CD4-positive, alpha-beta T cell (primary cell): ENCODE measurements at places on chromosomes 1 and 21.
A peak's percentile ranks its signal among the peaks of the same experiment; 100 is the strongest.

DNA sequence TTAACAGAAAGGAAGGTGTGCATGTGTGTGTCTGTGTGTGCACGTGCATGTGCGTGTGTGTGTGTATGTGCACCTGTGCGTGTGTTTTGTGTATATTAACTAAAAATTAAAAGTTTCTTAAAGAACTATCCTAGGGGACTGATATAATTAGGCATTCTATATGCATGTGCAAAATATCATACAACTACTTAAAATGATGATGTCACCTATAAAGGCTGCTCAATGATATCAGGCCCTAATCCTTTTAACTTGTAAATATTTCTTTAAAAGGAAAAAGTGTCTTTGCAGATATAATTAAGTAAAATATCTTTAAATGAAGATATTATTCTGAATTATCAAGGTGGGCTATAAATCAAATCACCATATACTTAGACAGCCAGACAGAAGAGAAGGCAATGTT lies 64.5 kb downstream of the BRINP3 start:
- no peak for DNase-seq

DNA sequence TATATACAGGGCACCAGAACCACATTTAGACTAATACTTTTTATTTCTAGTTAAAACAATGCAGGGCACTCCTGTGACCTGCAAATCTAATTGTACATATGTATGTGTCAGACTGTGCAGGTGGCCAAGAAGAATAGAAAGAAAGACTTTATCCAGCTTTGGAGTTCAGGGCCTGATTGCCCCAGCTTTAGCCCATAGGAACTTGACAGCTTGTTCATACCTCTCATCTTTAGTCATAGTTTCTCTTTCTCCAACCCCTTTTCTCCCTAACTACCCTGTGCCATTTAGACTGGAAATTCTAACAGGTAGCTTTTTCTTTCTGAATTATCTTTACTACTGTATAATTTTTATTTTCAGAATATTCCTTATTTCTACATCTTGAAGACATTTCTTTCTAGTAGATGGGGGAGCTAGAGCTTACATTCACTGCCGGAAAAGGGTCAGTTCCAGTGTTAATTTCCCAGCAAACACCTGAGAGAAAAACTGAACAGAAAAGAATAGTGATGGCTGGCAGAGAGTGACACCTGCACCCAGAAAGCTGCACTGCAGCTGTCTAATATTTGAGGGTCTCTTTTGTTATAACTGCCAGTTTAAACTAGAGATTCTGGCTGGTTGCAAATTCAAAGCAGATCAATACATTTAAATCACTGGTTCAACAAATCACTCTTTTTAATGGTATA lies 8.4 kb downstream of the YBX1 start:
- DNase-seq: no peak

DNA sequence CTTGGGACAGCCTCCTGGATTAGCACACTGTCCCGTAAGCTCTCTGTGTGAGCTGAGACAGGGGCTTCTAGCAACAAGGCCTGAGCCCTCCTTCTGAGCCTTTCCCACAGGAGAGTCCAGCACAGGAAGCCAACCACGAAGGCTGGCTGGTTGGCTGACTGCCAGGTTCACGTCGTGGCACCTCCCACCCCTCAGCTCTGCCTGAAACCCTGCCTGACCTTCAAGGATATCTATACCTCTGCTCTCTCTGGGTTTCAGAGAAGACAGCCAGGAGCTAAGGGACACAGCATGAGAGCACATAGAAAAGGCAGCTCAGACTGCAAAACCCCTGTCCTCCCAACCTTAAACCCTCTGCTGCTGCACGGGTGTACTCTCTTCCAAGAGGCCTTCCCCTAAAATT lies 13.9 kb downstream of the DLGAP3 start:
- DNase-seq: no peak

DNA sequence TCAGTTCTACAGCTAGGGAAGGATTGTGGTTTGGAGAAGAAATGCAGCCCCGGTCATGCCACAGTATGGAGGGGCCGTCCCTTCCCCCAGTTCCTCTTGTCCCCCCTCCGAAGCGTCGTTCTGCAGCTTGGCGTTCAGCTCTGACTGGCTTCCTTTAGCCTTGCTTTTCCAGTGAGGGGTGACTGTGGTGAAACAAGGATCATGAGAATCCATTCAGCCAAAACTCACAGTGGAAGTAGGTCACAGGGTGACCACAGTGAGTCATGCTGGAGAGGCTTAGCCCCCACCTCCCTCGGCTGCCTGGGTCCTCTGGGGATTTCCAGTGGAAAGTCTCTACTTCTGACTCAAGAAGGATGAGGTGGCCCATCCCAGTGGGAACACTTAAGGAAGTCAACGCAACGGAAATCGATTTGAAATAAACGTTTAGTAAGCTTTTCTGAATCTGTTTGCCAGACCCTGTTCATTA lies 37.3 kb upstream of the COL6A2 start:
- peak; percentile 38 for DNase-seq

DNA sequence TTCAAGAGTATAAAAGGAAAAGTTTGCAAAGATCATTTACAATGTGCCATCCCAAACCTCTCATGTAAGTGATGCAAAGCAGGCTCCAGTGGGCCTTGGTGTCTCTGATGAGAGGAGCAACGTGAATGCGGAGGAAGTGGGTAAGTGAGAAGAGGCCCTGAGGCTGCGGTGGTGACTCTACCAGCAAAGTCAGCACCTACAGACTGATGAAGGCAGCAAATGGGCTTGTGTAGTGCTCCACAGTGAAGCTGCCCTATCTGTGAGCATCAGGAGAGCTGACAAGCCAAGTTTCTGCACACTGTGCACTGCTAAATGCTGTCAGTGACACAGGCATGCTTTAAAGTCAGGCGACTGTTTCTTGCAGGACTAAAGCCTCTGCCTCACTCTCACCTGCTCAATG lies 15.6 kb upstream of the RAP1A start:
- peak; percentile 71 for DNase-seq

GRCh38 chr1:55623311-55623710 lies 408.1 kb upstream of the USP24 start:
- no peak for DNase-seq

DNA sequence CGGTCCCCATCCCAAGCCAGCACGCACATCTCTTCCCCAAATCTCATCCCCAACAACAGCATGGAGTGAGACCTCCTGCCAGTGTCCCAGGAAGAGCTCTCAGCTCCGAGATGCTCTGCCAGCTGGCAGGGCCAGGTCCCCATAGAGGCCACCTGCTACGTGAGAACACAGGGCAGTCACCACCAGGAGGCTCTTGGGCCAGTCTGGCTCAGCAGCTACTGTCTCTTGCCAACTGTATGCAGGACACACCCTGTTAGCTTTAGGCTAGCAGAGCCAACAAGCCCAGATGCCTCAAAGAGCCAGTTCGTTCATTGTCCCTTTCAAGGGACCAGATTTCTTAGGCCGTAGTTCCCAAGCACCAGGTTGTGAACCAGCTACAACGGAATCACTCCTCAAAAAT lies 36.9 kb downstream of the FBXO2 start:
- no peak for DNase-seq

DNA sequence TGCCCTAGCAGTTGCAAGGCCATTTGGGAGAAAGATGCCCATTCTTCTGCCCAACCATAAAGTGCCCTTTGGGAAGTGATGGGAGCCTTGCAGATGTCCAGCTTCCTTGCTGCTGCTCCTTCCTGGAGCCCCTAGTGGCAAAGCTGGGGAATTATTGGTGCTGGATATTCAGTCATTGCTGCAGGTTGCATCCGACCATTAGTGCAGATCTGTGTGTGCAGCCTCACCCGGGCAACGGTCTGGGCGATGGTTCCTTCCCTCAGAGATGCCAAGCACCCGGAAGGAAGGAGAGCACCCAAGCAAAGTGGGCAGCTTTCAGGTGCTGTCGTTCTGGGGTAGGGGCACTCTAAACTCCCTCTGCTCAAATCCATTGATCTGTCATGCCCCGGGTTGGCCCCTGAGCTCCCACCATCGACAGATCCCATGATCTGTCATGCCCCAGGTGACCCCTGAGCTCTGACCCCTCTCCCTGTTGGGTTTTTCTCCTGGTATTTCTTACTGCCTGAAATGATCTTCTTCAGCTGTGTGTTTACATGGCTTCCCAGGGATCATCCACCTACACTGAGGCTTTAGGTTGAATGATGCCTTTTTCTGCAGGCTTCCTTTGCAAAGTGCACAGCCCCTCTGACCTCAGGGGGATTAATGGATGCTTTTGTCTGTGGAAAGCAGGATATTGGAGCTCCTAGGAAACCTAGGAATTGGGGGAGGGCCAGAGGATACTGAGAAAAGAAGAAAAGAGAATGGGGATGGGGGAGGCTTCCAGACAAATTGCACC lies 467.5 kb downstream of the PTPRU start:
- DNase-seq: no peak

DNA sequence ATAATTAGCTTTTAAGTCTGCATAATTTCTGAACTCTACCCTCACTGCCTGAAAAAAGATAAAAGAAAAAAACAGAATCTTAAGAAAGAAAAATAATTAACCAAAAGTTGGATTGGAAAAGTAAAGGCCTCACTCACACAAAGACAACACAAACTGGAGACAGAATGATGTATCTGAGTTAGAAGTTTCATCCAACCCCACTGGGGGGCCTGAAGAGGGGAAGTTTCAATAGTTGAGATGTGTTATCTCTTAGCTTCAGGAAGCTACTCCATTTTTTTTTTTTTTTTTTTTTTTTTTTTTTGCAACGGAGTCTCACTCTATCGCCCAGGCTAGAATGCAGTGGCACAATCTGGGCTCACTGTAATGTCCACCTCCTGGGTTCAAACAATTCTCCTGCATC lies 19.9 kb downstream of the SYDE2 start:
- DNase-seq: no peak

DNA sequence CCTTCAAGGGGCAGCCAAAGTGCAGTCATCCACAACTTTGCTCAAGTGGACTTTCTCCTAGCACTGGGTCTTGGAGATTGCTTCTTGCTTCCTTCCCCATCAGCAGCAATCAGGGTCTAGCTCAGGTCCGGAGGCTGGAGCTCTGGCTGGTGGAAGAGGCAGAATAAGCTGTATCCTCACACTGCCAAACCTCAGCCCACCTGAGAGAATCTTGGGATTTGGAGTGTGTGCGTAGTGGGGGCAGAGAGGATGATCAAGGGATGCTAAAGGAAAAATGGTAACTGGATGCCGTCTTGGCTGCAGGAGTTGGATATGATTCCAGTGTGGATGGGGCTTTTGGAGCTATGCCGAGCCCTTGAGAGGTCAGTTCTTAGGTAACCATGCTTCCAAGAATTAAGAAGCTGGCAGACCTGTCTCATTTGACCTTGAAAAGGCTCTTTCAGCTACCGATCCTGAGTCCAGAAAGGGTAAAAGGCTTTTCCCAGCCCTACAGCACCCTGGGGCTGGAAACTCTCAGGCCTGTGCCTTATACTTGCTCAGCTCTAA lies 4.5 kb upstream of the NFASC start:
- no peak for DNase-seq

DNA sequence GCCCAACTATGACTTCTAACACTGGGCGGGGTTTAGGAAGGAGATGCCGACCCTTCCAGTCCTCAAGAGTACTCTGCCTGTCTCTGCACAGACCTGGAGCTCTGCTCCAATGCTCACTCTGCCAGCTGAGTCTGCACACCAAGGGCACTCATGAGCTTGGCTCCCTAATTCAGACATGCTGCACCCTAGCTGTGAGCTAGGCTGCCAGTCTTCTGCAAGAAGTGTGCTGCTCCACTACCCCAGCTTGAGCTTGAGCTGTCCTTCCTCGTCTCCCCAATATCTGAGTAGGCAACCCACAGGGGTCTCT lies 13.2 kb downstream of the TP53BP2 start:
- DNase-seq: peak; percentile 47

- peak; percentile 59 for DNase-seq
Observed at GRCh38 chr1:175188936-175189335, 3.6 kb downstream of the KIAA0040 start.

- no peak for DNase-seq
Observed at GRCh38 chr1:211336775-211337174, 10.1 kb downstream of the TRAF5 start.

GRCh38 chr1:33984906-33985565 lies 121.2 kb downstream of the HMGB4 start:
- DNase-seq: no peak

DNA sequence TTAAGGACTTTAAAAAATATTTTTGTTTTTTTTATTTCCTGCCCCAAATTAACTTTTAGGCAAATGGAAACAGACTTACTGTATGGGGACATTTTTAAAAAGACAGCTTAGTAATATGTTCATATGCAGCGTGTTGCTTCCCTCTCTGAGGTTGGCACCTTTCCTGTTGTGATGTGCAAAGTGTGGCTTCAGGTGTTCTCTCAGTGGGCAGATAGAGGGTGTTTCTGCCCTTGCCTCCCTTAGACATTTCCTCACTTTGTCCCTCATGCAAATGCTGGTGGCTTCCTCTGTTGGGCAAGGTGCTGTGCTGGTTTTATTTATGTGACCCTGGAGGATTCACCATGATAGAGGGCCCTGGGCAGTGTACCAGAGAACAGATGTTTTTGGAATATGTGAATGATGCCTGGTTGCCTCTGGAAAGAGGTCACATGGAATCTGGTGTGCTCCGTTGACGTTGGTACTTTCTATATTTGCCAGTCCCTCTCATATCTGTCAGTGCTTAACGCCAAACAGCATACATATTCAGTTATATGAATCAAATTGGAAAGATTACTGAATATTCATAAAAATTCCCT lies 123.5 kb downstream of the PATJ start:
- no peak for DNase-seq

DNA sequence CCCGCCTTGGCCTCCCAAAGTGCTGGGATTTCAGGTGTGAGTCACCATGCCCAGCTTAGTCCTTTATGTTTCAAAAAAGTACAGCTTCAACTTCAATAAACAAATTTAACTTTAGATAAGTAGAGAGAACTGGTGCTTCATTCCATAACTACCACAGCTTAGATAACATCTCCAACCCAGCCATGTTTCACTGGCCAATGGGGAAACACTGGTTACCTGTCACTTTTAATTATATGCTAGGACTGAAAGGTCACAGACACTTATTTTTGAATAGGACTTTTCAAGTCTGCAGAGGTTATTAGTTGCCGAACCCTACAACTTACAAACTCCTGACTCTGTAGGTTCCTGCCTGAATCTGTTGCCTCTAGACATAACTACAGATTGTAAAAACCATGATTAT lies 56.5 kb upstream of the ST6GALNAC3 start:
- no peak for DNase-seq

- DNase-seq: no peak
Observed at GRCh38 chr1:60283690-60284089, 210.1 kb upstream of the C1orf87 start.

DNA sequence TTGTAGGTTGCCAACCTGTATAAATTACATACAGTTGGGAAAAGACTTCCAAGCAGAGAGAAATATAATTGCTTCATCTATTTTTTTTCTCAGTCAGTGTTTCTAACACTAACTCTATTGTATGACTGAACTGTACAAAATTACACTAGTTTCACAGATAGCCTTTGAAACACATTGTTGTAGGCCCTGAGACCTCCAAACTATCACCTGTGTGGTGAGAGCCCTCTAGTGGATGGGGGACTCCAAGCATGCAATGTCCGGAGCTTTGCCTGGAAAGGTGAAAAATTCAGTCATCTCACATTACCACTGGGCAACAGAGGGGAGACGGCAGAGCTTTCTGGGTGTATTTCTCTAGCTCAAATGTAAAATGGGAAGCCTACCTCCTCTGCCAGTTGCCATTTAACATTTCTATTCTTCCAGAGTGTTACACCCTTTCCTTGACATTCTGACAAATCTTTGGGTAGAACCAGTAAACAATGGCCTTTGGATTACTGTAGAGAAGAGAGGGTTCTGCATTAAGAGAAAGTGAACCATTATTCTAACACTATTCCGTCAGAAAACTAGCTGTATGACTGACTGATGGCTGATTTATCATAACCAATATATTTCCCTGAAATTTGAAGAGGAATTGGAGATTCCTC lies 212.2 kb downstream of the LYPLAL1 start:
- peak; percentile 13 for DNase-seq

GRCh38 chr1:243943671-243944428 lies 93.8 kb upstream of the AKT3 start:
- no peak for DNase-seq

- DNase-seq: no peak
Observed at GRCh38 chr1:184387069-184387475, 243 bp downstream of the C1orf21 start.
